ENCODE measurements at places on chromosomes 2 and 18. TPM values are rescaled to one million over a fixed set of nuclear protein-coding genes. Genes with fewer than 3 reads are reported as not detected.

DNA sequence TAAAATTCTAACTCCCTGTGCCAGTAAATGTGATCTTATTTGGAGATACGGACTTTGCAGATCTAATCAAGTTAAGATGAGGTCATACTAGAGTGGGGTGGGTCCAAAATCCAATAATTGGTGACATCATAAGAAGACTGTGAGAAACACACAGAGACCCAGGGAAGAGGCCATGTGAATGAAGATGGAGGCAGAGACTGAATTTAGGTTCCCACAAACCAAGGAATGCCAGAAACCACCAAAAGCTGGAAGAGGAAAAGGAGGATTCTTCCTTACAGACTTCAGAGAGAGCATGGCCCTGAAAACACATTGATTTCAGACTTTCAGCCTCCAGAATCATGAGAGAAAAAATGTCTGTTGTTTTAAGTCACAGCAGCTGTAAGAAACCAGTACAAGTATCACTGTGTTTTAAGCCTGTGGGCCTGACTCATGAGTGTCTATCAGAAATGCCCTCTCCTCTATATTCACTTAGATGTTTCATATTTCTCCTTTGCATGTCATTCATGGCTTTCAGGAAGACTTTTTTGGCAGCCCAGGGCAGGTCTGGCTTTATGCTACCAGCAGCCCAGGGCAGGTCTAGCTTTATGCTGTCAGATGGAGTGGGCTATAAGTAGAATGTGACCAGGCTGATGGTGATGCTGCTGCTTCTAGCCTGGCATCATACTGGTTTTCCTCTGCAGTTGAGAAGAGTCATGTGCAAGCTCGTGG is 100.0 kb downstream of the SPOPL start:
- no peak for DNase-seq
- H3K4me1 ChIP-seq: no peaks in the 10 kb centered on the region
- no peak overlapping the region for H3K27ac ChIP-seq
- no peaks in the 10 kb centered on the region for H3K36me3 ChIP-seq
- no peaks in the 10 kb centered on the region for H3K27me3 ChIP-seq
- no peak overlapping the region for H3K4me3 ChIP-seq

- H3K4me3 ChIP-seq: no peak overlapping the region
- no peaks in the 10 kb centered on the region for H3K27me3 ChIP-seq
- H3K36me3 ChIP-seq: no peaks in the 10 kb centered on the region
- H3K27ac ChIP-seq: no peak overlapping the region
Measured at GRCh38 chr2:1233281-1233680, 180.0 kb upstream of the TPO start.

DNA sequence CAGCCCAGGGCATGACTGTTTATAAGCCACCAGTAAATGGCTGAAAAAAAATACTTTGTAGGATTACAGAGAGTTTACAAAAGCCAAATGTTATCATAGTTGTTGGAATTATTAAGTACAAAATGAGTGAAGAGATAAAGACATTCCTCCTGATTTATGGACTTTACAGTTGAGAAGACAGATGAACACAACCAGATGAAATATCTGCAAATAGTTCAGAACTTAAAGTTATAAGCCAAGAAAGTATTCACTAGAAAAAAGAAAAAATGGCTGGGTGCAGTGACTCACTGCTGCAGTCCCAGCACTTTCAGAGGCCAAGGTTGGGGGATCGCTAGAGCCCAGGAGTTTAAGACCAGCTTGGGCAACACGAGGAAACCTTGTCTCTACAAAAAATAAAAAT is 11.2 kb downstream of the PMAIP1 start:
- H3K27me3 ChIP-seq: no peaks in the 10 kb centered on the region
- no peak overlapping the region for H3K27ac ChIP-seq
- H3K36me3 ChIP-seq: no peaks in the 10 kb centered on the region
- H3K4me3 ChIP-seq: no peak overlapping the region
- DNase-seq: no peak

DNA sequence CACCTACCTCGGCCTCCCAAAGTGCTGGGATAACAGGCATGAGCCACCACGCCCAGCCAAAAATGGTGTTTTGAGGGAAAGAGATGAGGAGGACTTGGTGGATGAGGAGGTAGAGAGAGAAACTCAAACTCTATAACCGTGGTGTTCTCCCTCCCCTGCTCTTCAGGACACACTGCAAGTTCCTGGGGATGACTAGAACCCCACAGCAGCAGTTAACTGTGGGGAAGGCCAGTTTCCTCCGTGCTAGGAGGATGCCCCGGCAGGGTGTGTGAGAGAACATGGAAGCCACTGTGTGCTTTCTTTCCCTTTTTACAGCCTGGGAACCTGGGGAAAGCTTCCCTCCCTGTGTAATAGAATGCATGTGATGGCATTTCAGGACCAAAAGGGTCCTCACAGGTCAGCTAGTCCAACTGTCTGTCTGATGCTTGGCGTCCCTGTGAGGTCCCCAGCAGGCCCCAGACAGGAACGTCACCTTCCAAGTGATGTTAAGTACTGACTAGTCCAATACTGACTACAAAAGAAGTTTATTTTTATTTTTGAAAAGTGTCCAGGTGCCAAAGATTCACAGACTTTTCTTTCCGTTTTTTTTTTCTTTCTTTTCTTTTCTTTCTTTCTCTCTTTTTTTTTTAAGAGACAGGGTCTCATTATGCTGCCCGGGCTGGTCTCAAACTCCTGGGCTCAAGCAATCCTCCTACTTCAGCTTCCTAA is 38.9 kb downstream of the MYCN start:
- peaks cover 3% of the 10 kb centered on the region for H3K4me1 ChIP-seq
- H3K27ac ChIP-seq: no peak overlapping the region
- no peaks in the 10 kb centered on the region for H3K36me3 ChIP-seq
- H3K27me3 ChIP-seq: no peaks in the 10 kb centered on the region

SMYD1 gene
- total RNA-seq: not detected

ERFE gene
- 0.99 TPM for total RNA-seq

Data from activated CD8-positive, alpha-beta T cell treated with anti-CD3 and anti-CD28 coated beads for 36 hours (primary cell).